ENCODE measurements at places on chromosomes 2 and 18. TPM values are rescaled to one million over a fixed set of nuclear protein-coding genes. Genes with fewer than 3 reads are reported as not detected.

USP34 gene
- 98.4 TPM for total RNA-seq

DNA sequence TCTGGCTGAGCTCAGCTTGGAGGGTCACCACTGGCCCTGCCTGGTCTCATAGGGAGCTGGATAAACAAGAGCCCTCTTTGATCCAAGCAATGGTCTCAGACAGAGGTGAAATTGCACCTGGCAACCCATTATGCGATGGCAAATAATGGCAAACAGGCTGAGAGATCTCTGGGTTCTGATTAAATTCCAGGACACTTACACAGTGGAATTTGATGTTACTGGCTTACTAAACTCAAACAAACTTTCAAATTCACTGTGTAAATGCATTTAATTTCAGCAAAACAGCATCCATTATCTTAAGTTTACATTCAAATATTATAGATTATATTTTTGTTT is 19.5 kb upstream of the STAT4 start:
- no peaks in the 10 kb centered on the region for H3K27me3 ChIP-seq
- H3K4me1 ChIP-seq: peaks cover 39% of the 10 kb centered on the region
- no peaks in the 10 kb centered on the region for H3K36me3 ChIP-seq
- H3K4me3 ChIP-seq: no peak overlapping the region
- DNase-seq: no peak

DNA sequence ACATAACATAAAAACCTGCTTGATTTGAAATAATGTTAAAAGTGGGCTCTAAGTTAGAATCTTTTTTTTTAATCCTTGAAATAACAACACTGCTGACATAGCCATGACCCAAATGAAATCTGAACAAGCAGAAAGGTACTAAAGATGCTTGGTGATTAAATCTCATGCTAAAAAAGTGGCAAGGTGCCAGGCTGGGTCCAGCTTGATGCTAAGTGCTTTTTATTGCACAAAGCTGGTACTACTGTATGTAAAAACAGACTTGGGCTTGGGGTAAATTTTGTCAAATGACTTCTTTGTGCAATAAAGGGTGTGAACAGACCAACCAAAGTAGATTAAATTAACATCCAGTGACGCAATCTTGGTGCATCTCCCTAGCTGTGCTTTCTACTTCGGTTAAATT is 13.4 kb downstream of the BCL11A start:
- peaks cover 5% of the 10 kb centered on the region for H3K4me1 ChIP-seq
- H3K36me3 ChIP-seq: no peaks in the 10 kb centered on the region
- DNase-seq: no peak

- H3K27me3 ChIP-seq: no peaks in the 10 kb centered on the region
- DNase-seq: peak; percentile 76
- peak within 1 kb of the TSS; percentile 70 for H3K27ac ChIP-seq
- H3K36me3 ChIP-seq: peaks cover 3% of the 10 kb centered on the region
Observed at GRCh38 chr2:98444436-98445176, at the start of gene INPP4A. Gene INPP4A, plus strand, starts transcription at chr2:98444858. Its CDS starts 75,191 bp downstream, at chr2:98520049.

DNA sequence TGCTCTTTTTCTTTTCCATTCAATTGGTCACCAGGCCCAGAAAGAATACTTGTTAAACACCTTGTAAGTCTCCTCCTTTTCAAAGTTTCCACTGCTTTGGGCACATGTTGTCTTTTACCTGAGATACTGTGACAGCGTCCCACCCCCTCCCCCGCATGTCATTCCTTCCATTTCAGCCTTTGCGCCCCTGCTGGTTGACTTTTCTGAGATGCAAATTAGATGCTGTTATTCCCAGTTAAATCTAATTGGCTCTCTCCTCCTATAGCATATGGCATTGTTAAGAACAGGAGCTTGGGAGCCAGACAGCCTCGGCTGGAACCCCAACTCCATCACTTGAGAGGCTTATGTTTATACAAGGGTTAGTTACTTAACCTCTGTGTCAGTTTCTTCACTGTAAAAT is 80.3 kb upstream of the GAREM1 start:
- H3K4me1 ChIP-seq: peaks cover 11% of the 10 kb centered on the region
- no peaks in the 10 kb centered on the region for H3K27me3 ChIP-seq
- H3K36me3 ChIP-seq: no peaks in the 10 kb centered on the region
- no peak overlapping the region for H3K4me3 ChIP-seq
- no peak for DNase-seq

GRCh38 chr2:122328816-122329215 is 573.4 kb downstream of the TSN start:
- H3K27ac ChIP-seq: no peak overlapping the region
- H3K4me3 ChIP-seq: no peak overlapping the region
- peaks cover 3% of the 10 kb centered on the region for H3K27me3 ChIP-seq
- DNase-seq: no peak
- H3K4me1 ChIP-seq: no peaks in the 10 kb centered on the region

All from neural crest cell (in vitro differentiated cells).